ENCODE measurements at places on chromosomes 7 and 10. TPM values are rescaled to one million over a fixed set of nuclear protein-coding genes. Genes with fewer than 3 reads are reported as not detected.

Gene TMEM209
- 14.9 TPM for total RNA-seq

GRCh38 chr10:131849591-131850382 is 51.0 kb upstream of the PPP2R2D start:
- ATAC-seq = no peak

DNA sequence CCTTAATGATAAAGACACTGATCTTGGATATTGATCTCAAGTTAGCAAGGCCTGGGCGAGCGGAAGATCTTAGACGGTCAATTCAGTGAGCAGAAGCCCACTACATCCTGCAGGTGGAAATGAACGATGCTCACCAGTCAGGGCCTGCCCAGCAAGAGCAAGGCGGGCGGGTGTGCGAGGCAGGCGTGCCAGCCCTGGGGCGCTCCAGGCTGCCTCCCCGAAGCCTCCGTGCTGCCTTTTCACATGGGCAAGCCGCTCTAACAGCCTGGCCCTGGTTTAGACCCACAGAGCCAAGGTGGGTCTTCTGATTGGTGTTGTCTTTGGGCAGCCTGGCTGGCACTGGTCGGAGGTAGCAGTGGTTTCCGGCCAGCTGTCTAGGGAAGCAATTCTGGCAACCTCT is 475.1 kb upstream of the FOXK1 start:
- ATAC-seq = no peak

DNA sequence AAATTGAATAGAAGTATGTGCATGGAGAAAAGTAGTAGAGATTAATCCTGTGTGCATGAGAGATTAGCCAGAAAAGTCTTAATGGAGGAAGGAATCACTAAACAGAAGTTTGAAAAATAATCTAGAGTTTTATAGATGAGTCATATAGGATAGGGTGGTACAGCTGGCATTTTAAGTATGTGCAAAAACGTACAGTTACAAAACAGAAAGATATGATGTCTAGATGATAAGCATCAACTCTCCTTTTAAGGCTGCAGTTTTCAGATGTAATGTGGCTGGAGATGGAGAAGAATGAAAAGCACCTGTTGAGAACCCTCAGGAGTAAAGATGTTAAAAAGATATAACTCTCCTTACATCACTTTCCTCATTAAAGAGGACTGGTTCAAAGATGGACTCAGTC is 271.3 kb downstream of the STK31 start:
- ATAC-seq = no peak

GRCh38 chr7:20395104-20395503 is 64.4 kb downstream of the ITGB8 start:
- peak; percentile 33 for ATAC-seq

DNA sequence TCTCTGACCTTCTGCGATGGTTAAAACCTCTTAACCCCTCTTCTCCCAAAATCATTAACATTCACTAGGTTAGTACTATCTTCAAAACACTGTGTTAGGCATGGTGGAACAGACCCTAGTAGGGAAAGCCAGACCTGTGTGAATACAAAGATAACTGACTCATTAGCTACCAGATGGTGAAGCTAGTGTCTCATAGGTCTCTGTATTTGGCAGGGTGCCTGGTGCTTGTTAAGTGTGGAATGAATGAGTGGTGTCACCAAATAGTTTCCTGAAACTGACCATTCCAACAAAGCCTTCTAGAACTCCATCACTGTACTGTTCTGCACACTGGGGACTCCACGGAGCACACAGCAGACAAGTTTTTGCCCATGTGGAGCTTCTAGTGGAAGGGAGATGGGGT is 27.7 kb upstream of the TM9SF3 start:
- peak; percentile 50 for ATAC-seq
